Stimulated activated CD4-positive, alpha-beta T cell treated with anti-CD3 and anti-CD28 coated beads, TNF-alpha, amount 100 ng/mL, for 48 hours (primary cell): ENCODE measurements at places on chromosomes 16 and 17.

DNA sequence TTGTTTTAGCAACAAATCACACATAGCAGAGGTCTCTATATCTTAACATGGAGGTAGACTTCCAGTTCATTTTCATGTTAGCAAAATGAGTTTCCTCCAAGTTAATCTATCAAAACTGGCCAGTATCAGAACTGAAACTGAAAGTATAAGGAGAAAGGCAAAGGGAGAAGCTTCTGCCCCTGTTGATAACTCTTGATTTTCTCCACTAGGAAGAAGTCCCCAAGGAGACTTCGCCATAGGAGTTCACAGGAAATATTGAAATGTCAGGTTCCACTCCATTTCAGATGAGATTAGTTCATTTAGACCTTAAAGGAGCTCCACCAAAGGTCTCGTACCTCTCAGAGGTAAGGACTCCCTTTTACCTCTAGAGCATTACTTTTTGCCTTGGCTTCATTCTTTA lies 1.2 kb upstream of the OGFOD3 start:
- DNase-seq: no peak

DNA sequence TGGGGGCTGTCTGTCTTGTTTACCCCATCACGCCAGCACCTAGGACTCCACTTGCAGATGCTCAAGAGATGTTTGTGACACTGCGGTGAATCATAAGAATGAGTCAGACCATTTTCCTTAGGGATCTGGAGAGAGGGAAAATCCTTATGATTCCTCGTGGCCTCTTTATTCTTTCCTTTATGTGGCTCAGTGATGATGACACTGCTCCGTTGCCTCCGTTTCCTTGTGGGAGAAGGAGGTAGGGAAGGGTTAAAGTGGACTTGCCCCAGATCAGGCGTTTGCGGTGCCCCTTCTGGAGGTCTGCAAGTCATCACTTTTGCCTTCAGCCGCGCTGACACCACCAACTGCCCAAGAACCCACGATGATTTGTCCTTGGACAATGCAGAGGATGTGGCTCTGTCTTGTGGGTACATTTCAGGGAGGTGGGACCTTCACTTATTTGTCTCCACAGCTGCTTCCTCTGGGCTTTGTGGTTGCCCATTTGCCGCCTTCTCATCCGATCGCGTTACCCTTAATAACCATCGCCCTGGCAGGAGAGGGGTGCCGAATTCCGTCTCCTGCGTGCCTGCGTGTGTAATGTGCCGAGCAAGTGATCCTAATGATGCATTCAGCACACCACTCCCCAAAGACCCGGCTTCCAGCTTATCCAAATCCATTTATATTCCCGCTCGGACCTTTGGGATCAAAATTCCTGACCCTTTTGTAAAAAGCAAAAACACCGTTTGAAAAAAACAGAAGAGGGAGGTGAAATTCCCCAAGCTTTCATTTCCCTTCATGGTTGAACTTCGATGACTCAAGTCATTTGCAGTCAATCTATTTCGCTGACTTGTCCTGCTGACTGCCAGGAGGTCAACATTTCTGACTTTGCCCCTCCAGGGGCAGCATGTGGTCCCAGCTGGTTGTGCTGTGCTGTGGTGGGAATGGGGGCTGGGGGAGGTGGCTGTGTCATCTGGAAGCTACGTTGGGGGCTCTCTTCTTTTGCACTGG lies 87.2 kb upstream of the IRX3 start:
- no peak for DNase-seq

GRCh38 chr16:58495521-58496331 lies 4.2 kb upstream of the NDRG4 start:
- no peak for DNase-seq

- DNase-seq: no peak
Measured at GRCh38 chr16:85915125-85915845, 16.3 kb downstream of the IRF8 start.

- no peak for DNase-seq
Measured at GRCh38 chr17:19337712-19338023, 24.9 kb downstream of the B9D1 start.

DNA sequence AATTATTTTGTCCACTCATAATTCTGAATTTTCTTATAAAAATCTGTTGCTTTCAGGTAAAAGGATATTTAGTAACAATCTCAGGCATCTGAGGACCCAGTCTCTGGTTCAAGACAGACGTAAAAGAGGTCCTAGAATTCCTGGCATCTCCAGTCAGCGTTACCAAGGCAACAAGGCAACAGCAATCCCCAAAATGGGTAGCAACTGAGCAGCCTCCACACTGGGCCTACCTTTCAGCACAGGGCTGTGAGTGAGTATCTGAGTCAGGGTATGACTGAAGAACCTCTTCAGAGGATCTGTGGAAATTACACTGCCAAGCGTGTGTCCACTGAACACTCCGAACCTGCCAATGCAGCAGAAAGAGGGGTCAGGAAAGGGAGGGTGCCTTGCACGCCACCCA lies 20.8 kb downstream of the FANCA start:
- no peak for DNase-seq

GRCh38 chr16:13098536-13098935 lies 197.1 kb downstream of the SHISA9 start:
- no peak for DNase-seq

DNA sequence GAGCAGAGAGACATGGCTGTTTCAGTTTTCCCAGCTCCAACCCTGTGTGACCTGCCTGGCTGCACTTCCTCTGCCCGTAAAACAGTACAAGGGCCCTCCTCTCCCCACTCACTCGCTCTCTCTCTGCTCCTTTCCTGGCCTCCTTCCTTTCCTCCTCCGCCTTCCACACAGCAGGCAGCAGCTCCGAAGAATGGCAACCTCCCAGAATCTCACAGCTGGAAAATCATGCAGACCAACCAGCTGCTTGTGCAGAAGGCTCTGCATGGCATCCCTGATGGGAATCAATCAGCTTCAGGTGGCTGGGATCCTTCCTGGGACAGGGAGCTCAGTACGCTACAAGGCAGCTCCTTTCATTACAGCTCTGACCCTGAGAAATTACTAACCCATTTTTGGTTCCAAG lies 27.4 kb downstream of the TMEM132E start:
- no peak for DNase-seq

- DNase-seq: no peak
Measured at GRCh38 chr16:85518398-85519049, 94.6 kb upstream of the GSE1 start.

GRCh38 chr17:74558882-74559519 lies 8.3 kb downstream of the CD300H start:
- no peak for DNase-seq

DNA sequence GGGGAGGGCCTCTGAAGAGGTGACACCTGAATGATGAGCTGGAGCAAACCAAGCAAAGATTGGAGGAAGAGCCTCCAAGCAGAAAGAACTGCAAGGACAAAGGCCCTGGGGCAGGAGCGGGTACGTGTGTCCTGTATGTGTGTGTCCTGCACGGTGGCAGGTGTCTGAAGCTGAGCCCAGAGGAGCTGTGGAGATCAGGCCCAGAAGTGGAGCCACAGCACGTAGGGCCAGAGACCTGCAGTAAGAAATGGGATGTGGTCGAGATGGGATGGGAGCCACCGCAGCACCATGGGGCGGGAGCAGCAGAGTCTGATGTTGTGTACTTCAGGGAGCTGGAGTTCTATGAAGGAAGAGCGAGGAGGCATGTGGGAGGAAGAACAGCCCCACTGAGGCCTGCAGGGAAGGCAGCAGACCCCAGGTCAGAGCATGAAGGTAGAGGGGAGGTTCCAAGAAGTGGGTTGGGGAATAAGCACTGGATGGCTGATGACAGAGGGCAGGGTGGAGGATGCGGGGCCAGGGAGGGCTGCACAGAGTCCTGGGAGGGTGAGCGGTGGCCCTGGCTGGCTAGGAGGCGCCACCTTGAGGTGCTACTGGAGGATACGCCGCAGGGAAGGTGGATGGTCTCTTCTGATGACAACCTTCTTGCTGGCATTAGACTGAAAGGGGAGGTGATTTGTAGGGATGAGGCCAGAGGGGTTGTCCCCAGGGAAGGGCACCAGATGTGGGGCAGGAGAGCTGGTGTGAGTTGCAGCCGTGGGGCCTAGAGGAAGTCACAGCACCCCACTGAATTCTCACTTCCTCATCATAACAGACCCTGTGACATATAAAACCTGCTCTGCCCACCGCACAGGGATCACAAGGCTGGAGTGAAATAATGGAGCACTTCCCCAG lies 10.6 kb upstream of the CETP start:
- DNase-seq: peak; percentile 56

DNA sequence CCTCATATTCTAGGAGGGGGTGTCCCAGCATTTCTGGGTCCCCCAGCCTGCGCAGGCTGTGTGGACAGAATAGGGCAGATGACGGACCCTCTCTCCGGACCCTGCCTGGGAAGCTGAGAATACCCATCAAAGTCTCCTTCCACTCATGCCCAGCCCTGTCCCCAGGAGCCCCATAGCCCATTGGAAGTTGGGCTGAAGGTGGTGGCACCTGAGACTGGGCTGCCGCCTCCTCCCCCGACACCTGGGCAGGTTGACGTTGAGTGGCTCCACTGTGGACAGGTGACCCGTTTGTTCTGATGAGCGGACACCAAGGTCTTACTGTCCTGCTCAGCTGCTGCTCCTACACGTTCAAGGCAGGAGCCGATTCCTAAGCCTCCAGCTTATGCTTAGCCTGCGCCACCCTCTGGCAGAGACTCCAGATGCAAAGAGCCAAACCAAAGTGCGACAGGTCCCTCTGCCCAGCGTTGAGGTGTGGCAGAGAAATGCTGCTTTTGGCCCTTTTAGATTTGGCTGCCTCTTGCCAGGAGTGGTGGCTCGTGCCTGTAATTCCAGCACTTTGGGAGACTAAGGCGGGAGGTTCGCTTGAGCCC lies 11.6 kb downstream of the STH start:
- no peak for DNase-seq

GRCh38 chr17:80465327-80465974 lies 11.0 kb downstream of the NPTX1 start:
- DNase-seq: no peak
